ENCODE measurements at places on chromosomes 4 and X.
A peak's percentile ranks its signal among the peaks of the same experiment; 100 is the strongest.

DNA sequence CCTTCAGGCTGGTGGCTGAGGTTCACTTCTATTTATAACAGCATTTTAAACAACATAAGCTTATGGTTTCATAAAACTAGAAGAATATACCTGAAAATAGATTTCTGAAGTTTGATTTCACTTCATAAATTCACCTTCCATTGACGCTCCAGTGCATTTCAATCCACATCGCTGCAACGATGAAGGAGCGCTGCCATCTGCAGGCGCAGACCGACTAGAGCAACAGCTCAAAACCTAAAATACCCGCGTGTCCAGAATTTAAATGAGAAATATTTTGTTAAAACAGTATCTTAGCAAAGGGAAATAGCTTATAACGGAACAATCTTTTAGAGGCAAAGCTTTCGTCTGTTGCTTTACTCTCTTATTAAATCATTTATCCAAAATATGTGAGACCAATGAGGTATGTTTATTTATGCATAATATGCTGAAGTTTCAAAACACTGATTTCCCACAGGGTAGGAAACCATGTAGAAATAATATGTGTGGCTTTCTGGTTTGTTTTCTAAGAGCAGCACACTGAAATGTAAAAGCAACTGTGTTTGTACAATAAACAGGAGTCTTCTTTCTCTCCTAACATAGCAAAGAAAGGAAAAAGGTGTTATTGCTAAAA lies 816.4 kb upstream of the FRG1 start:
- peak; percentile 25 for DNase-seq

- no peak for DNase-seq
Observed at GRCh38 chr4:154137320-154137905, 348.5 kb upstream of the SFRP2 start.

- no peak for DNase-seq
Observed at GRCh38 chr4:3320361-3321023, 27.7 kb downstream of the RGS12 start.

DNA sequence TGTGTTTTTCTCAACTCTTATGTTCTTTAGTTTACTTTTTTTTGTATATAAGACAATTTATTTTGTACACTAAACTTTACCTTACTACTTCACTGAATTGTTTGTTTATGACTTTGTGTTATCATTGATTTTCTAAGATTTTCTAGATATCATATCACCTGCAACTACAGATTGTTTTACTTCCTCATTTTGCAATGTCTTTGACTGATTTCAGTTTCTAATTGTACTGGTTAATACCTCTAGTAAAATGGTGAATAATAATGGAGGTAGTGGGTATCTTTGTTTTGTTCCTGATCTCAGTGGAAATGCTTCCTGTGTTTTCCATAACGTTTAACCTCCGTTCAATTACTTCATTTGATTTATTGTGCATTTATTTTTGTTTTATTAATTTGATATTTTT lies 490.2 kb downstream of the TLL1 start:
- DNase-seq: no peak

DNA sequence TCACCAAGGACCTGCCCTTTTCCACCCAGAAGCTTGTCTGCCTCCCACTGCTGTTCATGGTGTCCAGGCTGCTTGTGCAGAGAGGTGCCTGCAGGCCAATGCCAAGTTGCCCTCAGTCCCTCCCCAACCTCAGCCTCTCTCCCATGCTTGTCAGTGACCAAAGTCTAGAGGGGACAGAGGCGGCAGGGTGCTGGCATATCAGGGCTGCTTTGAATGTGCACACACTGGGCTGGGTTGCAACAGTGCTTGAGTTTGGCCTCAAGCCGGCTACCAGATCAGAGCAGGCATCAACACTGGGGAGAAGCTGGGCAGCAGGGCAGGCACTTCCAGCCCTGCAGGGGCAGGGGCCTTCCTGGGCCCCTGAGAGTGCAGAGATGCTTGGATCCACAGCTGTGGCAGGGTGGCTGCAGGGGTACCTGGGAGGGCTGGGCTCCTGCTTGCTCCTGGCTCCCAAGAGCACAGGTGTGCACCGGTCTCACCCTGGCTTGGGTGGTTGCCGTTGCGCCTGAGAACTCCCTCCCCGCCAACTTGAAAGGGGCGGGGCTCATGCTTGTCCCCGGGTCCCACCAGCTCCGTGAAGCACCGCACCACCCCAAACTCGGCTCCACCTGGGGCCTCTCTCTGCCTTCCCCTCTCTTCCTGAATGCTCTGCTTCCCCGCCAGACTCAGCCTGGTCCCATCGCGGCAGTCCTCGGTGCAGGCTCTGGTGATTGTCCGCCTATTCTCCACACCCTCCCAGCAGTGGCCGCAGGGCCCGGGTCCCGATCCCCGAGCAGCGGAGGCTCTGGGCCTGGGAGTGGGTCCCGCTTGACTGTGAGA lies 1681.9 kb upstream of the ADGRL3 start:
- DNase-seq: no peak

DNA sequence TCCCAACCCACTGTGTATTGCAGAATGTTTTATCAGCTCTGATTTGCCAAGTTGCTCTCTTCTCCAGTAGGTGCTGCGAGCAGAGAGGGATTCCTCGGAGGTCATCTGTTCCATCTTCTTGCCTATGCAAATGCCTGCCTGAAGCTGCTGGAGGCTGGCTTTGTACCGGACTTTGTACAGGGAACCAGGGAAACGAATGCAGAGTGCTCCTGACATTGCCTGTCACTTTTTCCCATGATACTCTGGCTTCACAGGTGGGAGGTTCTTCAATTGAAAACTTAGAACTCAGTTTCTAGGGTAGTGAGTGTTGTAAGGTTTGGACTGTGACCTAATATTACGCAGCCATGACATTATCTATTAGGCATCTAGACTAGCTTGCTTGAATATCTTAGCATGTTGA lies 24.9 kb downstream of the AR start:
- DNase-seq: no peak

DNA sequence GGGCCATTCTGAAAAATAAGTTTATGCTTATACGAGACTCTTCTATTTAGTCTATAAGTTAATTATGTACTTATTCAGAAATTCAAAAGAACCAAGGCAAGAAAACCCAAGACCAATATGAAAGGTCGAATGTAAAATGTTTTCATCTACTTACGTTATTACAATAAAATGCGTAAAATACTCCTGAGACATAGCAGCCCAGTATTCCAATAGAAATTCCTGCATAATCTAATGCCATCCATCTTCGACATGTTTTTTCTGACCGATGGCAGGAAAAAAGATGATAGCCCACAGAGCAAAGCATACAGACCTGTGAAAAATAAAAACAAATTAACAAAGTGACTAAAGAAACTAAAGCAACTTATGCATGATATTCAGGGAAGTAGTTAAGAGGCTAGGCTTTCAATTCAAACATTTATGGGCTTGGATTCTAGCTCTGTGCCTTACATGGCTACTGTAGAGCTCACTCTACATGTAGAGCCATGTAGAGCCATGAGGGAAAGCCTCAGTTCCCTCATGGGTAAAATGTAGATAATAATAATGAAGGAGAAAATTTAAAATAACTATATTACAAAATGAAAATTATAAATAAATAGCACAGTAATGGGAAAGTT lies 9.1 kb downstream of the PAQR3 start:
- no peak for DNase-seq

DNA sequence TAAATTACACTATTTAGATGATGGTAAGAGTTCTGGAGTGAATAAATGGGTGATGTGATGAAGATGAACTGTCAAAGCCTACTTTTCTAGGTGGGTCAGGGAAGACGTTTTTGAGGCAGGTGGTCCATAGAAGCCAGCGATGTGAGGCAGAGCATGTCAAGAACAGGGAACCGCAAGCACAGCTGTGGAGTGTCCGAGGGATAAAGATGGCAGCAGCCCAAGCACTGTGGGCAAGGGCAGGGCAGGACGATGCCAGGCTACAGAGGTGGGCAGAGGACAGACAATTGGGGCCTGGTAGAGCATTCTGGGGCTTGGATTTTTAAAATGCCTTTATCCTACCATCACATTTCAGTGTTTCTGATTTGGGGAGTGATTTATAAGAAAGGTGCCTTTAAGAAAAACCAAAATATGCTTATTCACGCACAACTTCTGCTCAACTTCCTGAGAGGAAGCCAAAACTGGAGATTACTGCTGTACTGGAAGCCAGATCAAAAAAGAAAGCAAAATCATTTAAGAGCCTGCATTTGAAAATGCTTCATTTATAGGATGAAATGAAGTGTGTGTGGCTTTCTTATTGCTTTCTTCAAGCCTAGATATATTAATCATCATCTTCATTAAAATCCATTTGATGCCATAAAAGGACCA lies 119.0 kb upstream of the WDR17 start:
- DNase-seq: no peak

DNA sequence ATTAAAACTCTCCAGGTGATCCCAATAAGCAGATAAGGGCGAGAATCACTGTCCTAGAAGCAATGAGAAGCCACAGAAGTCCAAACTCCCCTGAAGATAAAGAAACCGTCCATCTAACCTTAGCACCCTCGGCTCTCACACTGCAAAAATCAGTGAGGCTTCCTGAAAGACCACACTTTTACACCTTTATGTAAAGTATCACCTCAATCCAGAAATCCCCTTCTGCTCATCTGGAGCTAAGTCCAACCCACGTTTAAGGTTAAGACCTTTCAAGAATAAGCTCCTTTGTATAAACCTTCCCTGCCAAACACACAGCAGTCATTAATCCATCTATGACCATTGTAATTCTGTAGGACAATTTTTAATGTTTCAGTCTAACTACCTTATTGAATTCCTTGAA lies 41.7 kb downstream of the LIN54 start:
- DNase-seq: no peak

DNA sequence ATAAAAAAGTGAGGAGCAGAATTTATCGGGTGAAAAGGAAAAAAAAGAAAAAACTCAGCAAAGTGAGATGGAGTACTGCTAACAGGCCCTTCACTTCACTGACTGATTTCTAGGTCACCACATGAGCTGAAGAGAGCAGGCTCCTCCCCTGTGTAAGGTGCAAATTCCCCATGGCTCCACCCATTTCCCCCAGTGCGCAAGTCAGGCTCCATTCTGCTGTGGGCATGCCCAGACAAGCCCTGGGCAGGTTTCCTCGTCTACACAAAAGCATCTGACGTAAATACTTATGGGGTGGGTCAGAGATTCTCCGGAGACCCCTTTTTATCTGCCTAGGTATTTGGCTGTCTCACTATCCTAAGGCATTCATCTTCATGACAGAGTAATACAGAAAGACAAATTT lies 157.9 kb downstream of the MAGEB5 start:
- DNase-seq: no peak

GRCh38 chr4:123893011-123893981 lies 496.7 kb downstream of the SPRY1 start:
- no peak for DNase-seq

DNA sequence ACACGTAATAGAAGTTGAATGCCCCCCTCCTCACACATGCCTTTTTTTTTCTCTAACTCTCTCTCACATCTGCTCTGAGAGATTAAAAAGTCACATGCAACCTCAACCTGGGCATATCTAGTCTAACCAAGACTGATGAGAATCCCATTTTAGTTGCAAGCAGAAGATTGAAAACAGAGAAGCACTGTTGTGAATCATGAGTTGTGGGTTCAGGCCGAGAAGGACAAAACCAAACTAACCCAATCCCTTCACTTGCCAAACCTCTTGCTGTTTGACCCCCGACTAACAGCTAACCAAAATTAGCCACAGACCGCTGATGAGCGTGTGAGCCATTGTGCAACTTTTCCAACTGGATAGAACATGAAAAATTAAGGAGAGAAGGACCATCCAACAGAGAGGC lies 31.8 kb downstream of the CXCL1 start:
- no peak for DNase-seq

GRCh38 chr4:113979148-113979904 lies at the start of gene ARSJ:
Gene ARSJ (minus strand): TSS chr4:113979647. CDS start chr4:113978834, 813 bp downstream.
- peak; percentile 31 for DNase-seq

DNA sequence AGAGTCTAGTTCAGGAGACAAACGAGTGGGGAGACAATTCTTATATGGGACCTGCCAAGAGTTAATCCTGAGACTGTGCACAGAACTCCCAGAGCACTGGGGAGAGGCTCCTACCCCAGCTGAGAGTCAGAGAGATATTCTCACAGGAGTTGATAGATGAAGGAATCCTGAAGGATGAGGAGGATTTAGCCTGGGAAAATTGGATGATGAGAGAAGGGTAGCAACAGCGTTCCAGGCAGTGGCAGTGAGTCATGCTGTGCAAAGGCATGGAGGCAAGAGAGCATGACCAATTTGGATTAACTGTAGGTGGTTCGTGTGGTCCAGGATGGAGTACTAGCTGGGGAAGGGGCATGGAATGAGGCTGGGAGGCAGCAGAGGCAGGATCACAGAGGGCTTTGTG lies 318.6 kb downstream of the LDB2 start:
- DNase-seq: no peak

DNA sequence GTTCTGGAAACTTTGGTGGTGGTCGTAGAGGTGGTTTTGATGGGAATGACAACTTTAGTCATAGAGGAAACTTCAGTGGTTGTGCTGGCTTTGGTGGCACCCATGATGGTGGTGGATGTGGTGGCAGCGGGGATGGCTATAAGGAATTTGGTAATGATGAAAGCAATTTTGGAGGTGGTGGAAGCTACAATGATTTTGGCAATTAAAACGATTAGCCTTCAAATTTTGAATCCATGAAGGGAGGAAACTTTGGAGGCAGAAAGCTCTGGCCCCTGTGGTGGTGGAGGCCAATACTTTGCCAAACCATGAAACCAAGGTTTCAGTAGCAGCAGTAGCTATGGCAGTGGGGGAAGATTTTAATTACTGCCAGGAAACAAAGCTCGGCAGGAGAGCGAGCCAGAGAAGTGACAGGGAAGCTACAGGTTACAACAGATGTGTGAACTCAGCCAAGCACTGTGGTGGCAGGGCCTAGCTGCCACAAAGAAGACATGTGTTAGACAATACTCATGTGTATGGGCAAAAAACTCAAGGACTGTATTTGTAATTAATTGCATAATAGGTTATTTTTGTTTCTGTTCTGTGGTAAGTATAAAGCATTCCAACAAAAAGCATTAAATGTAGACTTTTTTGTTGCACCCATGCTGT lies 23.2 kb upstream of the SOD3 start:
- DNase-seq: no peak

DNA sequence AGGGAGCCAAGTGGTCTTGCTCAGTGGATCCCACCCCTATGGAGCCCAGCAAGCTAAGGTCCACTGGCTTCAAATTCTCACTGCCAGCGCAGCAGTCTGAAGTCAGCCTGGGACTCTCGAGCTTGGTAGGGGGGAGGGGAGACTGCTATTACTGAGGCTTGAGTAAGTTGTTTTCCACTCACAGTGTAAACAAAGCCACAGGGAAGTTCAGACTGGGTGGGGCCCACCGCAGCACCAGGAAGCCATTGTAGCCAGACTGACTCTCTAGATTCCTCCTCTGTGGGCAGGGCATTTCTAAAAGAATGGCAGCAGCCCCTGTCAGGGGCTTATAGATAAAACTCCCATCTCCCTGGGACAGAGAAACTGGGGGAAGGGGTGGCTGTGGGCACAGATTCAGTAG lies 721.0 kb upstream of the NDST4 start:
- no peak for DNase-seq

DNA sequence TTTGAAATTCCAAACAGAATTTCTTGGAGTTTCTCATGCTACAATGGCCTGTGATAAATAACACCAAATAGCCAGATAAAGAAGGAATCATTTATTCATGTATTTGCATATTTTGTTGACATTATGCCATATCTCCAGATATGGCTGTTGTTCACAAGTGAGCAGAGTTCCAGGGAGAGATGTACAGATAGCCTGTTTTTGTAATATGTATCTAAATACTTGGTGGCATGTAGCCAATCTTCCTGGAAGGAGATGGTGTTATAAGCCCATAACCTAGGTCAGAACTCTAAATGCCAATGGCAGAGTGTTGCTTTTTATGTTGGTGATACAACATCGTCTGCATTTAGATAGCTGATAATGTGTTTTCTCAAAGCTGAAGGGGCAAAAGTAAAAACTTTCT lies 292.2 kb downstream of the FBXO8 start:
- no peak for DNase-seq
